ENCODE measurements at places on chromosomes 12 and 14.

GRCh38 chr14:101449114-101449513 lies 112.2 kb upstream of the DIO3 start:
- no peak for DNase-seq

DNA sequence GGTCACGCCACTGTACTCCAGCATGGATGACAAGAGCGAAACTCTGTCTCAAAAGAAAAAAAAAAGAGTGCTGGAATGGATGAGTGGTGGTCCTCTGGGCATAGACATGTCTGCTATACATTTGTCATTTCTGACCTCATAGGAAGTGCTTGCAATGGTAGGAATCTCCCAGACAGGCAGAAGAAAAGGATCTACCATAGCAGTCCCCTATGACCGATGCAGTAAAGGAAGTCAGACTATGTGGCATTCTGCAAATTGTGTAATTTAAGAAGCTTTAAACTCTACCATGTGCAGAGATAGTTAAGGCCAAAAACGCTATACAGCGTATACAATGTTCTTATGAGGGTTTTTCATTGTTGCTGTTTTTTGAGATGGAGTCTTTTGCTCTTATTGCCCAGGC lies 24.7 kb upstream of the RAP1B start:
- no peak for DNase-seq

GRCh38 chr12:106918746-106919145 lies 37.0 kb upstream of the TMEM263 start:
- DNase-seq, result no peak

- DNase-seq, result no peak
Measured at GRCh38 chr12:47825173-47825639, 5.5 kb upstream of the HDAC7 start.

GRCh38 chr14:55747186-55747585 lies 167.2 kb downstream of the KTN1 start:
- DNase-seq, result no peak

- DNase-seq, result no peak
Measured at GRCh38 chr14:99125616-99126431, 146.2 kb downstream of the BCL11B start.

DNA sequence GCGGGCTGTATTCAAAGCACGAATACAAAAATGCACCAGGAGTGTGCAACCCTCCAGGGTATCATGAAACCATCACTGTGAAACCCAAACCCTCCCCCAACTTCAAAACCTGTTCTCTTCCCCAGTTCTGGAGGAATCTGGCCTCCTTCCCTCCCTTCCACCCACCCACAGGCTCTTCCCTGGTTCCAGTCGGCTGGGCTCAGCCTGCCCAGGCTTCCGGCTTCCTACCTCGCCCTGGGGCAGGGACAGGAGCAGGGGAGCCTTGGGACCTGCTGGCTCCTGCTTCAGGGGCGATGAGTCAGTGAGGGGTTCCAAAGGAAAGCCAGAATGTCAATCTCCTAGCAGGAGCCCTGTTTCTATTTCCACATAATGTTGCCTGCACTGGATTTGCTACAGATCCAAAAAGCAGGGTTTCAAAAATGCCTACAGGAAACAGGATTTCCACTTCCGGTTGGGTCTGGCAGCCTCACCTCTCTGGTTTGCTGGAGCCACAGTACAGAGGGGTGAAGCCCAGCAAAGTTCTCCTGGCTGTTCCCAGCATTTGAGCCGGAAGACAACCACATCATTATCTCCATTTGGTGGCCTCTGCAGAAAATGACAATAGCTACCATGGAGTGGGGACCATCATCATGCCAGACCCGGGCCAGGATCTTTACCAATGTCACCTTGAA lies 278.3 kb downstream of the DPF3 start:
- DNase-seq, result no peak

GRCh38 chr14:55577229-55577628 lies 2.8 kb upstream of the KTN1 start:
- no peak for DNase-seq

Data from GOT3 (cell line).